ENCODE measurements at places on chromosomes 7 and 10.

- no peaks in the 10 kb centered on the region for H3K36me3 ChIP-seq
- DNase-seq = no peak
- H3K4me1 ChIP-seq = peaks cover 20% of the 10 kb centered on the region
- no peak overlapping the region for H3K27ac ChIP-seq
- H3K4me3 ChIP-seq = no peak overlapping the region
- no peaks in the 10 kb centered on the region for H3K27me3 ChIP-seq
Measured at GRCh38 chr10:78567680-78568455, 500.9 kb upstream of the ZMIZ1 start.

DNA sequence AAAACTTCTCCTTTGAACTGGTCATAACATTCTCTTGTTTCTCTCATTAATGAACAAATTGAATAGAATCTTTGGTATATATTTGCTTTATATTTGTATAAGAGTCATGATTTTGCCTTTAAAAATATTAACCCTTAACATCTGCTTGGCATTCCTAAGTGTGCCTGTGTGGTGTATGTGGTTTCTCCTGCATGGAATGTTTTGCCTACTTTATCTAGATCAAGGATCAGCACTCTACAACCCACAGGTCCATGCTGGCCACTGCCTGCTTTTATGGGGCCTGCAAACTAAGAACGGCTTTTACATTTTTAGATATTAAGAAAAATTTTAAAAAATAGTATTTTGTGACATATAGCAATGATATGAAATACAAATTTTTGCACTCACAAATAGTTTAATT lies 4.3 kb upstream of the LAMB4 start:
- H3K27me3 ChIP-seq = no peaks in the 10 kb centered on the region
- no peak overlapping the region for H3K27ac ChIP-seq
- no peak for DNase-seq
- H3K4me1 ChIP-seq = peaks cover 17% of the 10 kb centered on the region

DNA sequence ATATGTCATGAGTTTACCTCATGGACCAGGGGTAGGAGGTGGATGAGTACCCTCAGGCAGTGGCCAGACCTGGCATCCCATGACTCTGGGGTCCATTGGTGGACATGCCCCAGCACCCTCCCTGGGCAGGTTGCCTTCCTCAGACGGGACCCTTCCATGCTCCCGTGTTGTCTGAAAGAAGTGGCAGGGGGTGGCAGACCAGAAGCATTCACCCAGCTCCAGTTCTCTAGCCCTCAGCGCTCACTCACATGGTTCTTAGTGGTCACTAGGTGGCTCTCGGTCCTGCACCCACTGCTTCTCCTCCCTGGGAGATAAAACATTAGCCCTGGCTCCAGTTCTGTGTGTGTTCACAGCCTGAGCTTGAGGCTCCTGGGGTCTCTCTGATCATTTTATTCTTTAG lies 6.0 kb downstream of the RBP3 start:
- no peaks in the 10 kb centered on the region for H3K4me1 ChIP-seq
- H3K27ac ChIP-seq = no peak overlapping the region
- no peaks in the 10 kb centered on the region for H3K27me3 ChIP-seq
- H3K36me3 ChIP-seq = no peaks in the 10 kb centered on the region
- no peak overlapping the region for H3K4me3 ChIP-seq

DNA sequence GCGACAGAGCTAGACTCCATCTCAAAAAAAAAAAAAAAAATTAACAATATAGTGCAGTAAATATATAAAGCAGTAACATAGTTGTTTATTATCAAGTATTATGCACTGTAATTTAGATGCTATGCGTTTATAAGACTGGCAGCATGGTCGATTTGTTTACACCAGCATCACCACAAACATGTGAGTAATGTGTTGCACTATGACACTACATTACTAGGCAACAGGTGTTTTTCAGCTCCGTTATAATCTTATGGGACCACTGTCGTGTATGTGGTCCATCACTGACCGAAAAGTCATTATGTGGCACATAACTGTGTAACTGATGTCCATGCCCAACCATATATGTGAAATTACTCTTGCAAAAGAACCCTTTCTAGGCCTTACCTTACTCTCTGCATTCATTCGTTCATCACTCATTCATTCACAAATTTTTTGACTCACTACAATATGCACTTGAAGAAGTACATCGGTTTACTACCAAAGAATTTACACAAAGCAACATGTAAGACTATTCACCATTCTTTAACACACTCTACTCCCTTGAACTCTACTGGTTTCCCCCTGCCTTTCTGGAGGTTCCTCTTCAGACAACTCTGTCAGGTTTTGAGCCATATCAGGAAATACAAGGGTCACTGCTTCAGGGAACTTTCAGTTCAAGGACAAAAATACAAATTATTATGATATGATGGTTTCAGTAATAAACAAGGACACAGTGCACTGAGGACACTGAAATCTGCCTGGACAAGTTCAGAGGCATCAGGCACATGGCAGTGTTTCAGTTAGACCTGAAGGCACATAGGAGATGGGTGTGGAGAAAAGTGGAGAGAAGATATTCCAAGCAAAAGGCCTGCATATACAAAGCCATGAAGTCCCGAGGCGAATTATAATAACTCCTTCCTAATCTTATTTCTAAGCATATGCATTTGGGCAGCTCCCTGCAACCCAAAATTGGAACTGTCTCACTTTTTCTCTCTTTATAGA lies 17.4 kb downstream of the ITGB1 start:
- peaks cover 52% of the 10 kb centered on the region for H3K4me1 ChIP-seq
- peak overlapping the region; percentile 86 for H3K27ac ChIP-seq
- H3K27me3 ChIP-seq = no peaks in the 10 kb centered on the region
- no peak overlapping the region for H3K4me3 ChIP-seq
- no peaks in the 10 kb centered on the region for H3K36me3 ChIP-seq
- DNase-seq = no peak

DNA sequence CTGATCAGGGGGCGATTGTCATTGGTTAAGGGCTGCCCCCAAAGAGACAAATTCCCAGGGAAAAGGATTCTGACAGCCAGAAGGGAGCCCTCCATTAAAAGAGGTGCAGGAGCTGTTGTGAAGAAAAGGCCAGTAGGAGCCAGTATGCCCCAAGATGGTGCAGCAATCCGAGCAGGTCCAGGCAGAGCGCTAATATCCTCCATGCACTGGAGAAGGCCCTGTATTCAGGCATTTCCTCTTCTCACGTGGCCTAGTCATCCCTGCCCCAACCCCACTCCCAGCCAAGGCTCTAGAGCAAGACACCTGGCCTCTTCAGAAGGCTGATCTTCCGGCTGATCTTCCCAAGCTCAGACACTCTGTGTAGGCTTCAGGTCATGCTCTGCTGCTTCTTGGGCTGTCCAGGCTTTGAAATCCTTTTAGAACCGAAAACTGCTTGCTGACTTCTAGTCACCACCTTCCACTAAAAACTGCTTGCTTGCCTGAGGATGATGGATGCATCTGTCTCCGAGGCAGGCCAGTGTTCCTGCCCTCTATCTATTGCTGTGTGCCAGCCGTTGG lies 77.4 kb downstream of the CYP26A1 start:
- H3K27ac ChIP-seq = no peak overlapping the region
- DNase-seq = no peak
- no peaks in the 10 kb centered on the region for H3K36me3 ChIP-seq
- H3K4me1 ChIP-seq = peaks cover 18% of the 10 kb centered on the region
- no peak overlapping the region for H3K4me3 ChIP-seq
- peaks cover 17% of the 10 kb centered on the region for H3K27me3 ChIP-seq

- H3K36me3 ChIP-seq = no peaks in the 10 kb centered on the region
- no peak for DNase-seq
- H3K27ac ChIP-seq = no peak overlapping the region
- H3K4me3 ChIP-seq = no peak overlapping the region
- H3K4me1 ChIP-seq = no peaks in the 10 kb centered on the region
Measured at GRCh38 chr7:122686360-122686878, 12.5 kb downstream of the RNF133 start.

DNA sequence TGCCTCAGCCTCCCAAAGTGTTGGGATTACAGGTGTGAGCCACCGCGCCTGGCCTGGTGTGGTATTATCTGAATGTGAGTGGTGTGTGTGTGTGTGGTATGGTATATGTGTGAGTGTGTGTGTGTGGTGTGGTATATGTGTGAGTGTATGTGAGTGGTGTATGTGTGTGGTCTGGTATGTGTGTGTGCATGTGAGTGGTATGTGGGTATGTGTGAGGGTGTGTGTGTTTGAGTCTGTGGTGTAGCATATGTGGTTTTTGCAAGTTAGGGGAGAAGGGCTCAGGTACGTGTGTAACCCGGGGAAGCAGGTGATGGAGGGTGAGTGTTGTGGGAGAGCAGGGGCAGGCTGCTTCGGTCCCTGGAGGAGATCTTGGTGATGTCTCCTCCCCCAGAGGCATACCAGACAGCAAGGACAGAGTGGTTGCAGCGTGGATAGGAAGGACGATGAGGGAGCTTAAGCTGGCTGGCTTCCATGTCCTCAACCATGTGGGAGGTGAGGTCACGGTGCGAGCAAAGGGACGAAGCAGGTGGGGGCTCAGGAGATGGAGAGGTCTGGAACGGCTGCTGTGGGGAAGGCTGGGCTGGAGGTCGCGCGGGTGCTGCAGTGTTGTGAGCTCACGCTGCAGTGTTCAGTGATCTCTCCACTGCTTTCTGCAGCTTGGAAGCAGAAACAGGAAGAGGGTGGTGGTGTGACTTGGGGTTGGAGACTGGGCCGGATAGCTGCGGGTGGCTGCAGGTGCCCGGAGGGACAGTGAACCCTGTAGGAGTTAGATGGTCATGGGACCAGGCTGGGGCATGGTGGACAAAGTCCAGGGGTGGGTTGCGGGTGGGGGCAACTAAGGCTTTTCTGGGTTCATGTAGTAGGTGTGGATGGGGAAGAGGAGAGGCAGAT lies 5.0 kb downstream of the ZYX start:
- H3K36me3 ChIP-seq = peaks cover 22% of the 10 kb centered on the region
- DNase-seq = no peak
- H3K27me3 ChIP-seq = no peaks in the 10 kb centered on the region
- H3K4me3 ChIP-seq = no peak overlapping the region

- H3K4me3 ChIP-seq = no peak overlapping the region
- H3K27me3 ChIP-seq = no peaks in the 10 kb centered on the region
- DNase-seq = no peak
- H3K4me1 ChIP-seq = no peaks in the 10 kb centered on the region
- no peaks in the 10 kb centered on the region for H3K36me3 ChIP-seq
Measured at GRCh38 chr7:34939175-34939574, 98.1 kb downstream of the DPY19L1 start.

DNA sequence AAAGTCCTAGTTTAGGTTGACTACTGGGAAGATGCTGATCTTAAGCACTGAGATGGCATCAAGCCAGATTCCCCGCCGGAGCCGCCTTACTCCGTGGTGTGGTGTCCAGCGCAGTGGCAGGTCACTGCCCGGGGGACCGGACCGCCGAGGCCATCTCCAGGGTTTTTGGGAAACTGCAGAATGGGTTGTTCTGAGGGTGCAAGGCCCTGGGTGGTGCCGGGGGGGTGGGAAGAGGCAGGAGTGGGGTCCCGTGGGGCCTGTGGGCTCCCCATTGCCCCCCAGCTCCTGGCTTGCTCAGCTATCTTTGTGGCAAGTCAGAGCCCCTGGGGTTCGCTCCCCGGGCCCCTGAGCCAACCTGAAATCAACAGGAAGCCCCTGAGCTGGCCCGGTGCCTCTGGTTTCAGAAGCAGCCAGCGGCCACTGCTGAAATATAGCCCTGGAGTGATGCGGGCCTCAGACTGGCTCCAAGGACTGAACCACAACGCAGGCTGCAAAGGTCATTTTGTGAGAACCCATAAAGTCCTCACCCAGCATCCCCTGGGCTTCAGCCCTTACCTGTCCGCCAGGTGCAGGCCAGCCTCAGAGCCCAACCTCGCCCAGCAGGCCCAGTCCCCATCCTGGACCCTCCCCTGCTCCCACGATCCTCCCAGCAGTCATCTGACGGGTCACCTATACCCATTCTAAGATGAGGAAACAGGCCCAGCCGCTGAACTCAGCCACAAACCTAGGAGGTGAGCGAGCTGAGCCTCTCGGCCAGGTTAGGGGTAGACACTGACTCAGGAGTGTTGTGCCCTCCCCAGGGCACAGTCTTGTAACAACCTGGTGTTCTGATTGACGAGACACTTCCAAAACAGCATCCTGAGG lies 102.7 kb downstream of the PDGFA start:
- H3K27me3 ChIP-seq = peaks cover 2% of the 10 kb centered on the region
- no peak for DNase-seq
- no peaks in the 10 kb centered on the region for H3K4me1 ChIP-seq
- H3K4me3 ChIP-seq = no peak overlapping the region
- H3K36me3 ChIP-seq = no peaks in the 10 kb centered on the region

DNA sequence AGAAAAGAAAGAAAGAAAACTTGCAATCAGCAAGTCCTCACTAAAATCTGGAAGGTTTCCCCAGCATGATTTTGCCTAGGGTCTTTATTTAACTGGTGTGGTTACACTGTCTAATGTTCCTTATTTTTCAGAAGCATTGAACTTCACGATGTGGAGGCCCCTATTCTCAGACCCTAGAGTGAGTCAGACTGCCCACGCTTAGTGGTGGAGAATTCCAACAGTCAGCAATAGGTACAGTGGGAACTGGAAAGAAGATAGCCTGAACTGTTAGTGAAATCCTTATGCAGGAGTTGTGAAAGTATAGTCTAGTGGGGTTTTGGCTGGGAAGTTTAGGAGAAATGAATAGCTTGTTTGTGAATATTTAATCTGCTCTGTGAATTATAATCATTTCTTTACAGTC lies 115.0 kb downstream of the FZD1 start:
- no peaks in the 10 kb centered on the region for H3K36me3 ChIP-seq
- no peaks in the 10 kb centered on the region for H3K27me3 ChIP-seq
- H3K27ac ChIP-seq = no peak overlapping the region
- DNase-seq = no peak
- H3K4me1 ChIP-seq = no peaks in the 10 kb centered on the region
- H3K4me3 ChIP-seq = no peak overlapping the region

- H3K27me3 ChIP-seq = no peaks in the 10 kb centered on the region
- no peak for DNase-seq
- H3K4me1 ChIP-seq = no peaks in the 10 kb centered on the region
- H3K27ac ChIP-seq = no peak overlapping the region
- H3K36me3 ChIP-seq = no peaks in the 10 kb centered on the region
- H3K4me3 ChIP-seq = no peak overlapping the region
Measured at GRCh38 chr7:20650782-20651181, 35.3 kb downstream of the ABCB5 start.

- no peaks in the 10 kb centered on the region for H3K36me3 ChIP-seq
- no peak overlapping the region for H3K4me3 ChIP-seq
- H3K27me3 ChIP-seq = no peaks in the 10 kb centered on the region
- H3K27ac ChIP-seq = no peak overlapping the region
- no peak for DNase-seq
- no peaks in the 10 kb centered on the region for H3K4me1 ChIP-seq
Measured at GRCh38 chr10:70896551-70896950, 8.2 kb upstream of the PCBD1 start.

DNA sequence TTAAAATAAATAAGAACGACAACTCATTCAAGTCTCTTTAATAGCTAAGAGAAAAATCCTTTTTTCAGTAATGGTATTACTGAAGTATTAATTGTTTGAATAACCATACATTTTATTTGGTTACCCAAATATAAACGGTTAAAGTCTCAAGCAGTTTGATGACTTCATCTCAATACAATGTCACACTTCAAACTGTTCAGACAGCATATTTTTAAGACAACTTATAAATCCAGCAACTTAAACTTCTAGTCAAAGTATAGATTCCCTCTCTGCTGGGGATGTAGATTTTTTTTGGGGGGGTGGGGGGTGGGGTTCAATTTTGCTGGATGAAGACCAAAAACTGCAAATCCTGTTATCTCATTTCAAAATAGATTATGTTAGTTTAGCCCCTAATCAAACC lies 42.0 kb downstream of the GNA12 start:
- H3K4me1 ChIP-seq = peaks cover 12% of the 10 kb centered on the region
- no peaks in the 10 kb centered on the region for H3K27me3 ChIP-seq
- DNase-seq = no peak
- no peak overlapping the region for H3K27ac ChIP-seq
